ENCODE measurements at places on chromosomes 6 and 20. TPM values are rescaled to one million over a fixed set of nuclear protein-coding genes. Genes with fewer than 3 reads are reported as not detected.

Gene ULBP2
- 0.60 TPM for total RNA-seq

Gene AP5S1
- 13.8 TPM for total RNA-seq

Gene USP49
- total RNA-seq, result 7.8 TPM

Gene CALHM4
- total RNA-seq, result not detected

Gene STMND1
- total RNA-seq, result not detected
